ENCODE measurements at places on chromosomes 16 and 17.

- no peak for DNase-seq
These were observed 2.5 kb downstream of the KNOP1 start for GRCh38 chr16:19715566-19715965.

GRCh38 chr16:7946142-7946541 lies 613.5 kb downstream of the RBFOX1 start:
- no peak for DNase-seq

GRCh38 chr16:23310217-23310616 lies 8.1 kb downstream of the SCNN1B start:
- no peak for DNase-seq

DNA sequence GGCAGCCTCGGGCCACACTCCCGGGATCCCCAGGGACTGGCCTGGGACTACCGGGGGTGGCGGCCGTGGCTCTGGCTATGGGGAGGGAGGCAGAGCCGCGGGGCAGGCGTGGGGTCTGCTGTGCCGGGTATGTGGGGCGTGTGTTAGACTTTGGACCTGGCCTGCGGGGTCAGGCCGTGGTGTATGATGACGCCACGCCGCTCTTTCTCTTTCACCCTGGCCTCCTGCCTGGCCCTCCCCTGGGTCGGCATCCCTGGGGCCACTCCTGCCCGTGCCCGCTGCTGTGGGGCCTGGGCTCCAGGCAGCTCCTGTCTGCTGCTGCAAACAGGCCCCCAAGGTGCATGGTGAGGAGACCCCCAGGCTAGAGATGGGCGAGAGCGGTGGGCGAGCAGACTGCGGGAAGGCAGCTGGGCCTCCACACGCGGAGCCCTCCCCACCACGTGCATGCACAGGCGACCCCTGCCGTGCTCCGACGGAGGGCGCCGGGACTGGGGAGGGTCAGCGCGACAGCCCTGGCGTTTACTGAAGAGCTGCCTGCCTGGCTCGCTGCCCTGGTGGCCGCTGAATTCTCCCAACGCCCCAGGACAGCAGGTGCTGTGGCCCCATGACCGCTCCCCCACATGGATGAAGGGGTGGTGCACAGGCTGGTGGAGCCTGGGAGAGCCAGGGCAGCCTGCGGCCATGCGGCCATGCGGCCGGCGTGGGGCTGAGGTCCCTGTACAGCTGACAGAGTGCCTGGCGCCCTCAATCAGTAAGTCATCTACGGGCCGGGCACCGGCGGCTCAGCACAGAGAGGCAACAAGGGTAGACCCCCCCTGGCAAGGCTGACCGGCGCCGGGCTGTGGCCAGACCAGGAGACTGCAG lies 16.0 kb downstream of the CAPN15 start:
- DNase-seq = no peak

DNA sequence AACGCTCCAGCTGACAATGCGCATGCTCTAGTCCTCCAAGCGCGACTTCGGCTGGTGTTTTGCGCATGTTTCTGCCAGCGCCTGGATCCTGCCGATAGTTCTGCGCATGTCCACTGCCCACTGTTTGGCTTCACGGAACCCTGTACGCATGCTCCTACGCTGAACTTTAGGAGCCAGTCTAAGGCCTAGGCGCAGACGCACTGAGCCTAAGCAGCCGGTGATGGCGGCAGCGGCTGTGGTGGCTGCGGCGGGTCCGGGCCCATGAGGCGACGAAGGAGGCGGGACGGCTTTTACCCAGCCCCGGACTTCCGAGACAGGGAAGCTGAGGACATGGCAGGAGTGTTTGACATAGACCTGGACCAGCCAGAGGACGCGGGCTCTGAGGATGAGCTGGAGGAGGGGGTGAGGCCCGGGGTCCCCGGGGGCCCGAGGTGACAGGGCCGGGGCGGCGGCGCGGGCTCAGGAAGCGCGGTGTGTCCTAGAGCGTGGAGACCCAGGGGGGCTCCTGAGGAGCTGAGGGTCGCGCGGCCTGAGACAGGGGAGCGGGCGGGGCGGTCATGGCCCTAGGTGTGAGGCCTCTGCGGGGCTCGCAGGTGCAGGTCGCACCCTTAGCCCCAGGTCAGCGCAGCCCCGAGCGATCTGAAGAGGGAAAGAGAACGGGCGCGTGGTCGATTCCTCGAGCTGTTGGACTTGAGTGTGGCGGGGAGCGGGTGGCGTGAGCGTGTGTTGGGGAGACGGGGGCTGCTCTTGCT lies at the start of the genes RPS6KB1 and TUBD1:
Gene RPS6KB1, plus strand, starts transcription at position 198 of the 752 bp plus-strand sequence. Its CDS starts 64 bp downstream, at position 262.
Gene TUBD1, minus strand, starts transcription at position 20 of the 752 bp plus-strand sequence. CDS start 1,941 bp downstream, outside the sequence.
- DNase-seq = peak; percentile 96
